Stimulated activated CD8-positive, alpha-beta memory T cell treated with anti-CD3 and anti-CD28 coated beads, Interleukin-4, amount 100 ng/mL, for 4 hours (primary cell): ENCODE measurements at places on chromosomes 12 and 14.

DNA sequence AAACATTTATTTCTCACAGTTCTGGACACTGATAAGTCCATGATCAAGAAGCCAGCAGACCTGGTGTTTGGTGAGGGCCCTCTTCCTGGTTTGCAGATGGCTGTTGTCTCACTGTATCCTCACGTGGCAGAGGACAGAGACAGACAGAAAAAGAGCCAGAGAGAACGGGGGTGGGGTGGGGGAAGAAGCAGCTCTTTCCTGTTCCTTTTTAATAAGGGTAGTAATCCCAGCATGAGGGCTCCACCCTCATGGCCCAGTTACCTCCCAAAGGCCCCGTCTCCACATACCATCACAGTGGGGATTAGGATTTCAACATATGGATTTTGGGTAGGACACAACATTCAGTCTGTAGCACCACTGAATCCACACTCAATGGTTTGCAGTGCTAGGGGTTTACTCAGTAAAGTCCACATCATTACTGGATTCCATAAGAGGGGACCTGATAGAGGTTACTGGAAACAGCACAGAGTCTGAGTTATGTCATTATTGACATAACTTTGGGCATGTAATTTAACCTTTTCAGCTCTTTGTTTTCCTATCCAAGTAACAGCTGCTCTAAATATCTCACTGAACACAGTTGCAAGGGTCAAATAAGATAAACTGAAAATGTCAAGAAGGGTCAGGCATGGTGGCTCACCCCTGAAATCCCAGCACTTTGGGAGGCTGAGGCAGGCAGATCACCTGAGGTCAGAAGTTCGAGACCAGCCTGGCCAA lies 53.2 kb downstream of the RPAP3 start:
- DNase-seq, result no peak

GRCh38 chr14:58864751-58865513 lies 227.2 kb downstream of the DACT1 start:
- DNase-seq, result no peak

GRCh38 chr12:32568228-32568627 lies 110.9 kb upstream of the DNM1L start:
- DNase-seq, result no peak

GRCh38 chr12:30753233-30753632 lies 1.5 kb downstream of the CAPRIN2 start:
- DNase-seq, result no peak

DNA sequence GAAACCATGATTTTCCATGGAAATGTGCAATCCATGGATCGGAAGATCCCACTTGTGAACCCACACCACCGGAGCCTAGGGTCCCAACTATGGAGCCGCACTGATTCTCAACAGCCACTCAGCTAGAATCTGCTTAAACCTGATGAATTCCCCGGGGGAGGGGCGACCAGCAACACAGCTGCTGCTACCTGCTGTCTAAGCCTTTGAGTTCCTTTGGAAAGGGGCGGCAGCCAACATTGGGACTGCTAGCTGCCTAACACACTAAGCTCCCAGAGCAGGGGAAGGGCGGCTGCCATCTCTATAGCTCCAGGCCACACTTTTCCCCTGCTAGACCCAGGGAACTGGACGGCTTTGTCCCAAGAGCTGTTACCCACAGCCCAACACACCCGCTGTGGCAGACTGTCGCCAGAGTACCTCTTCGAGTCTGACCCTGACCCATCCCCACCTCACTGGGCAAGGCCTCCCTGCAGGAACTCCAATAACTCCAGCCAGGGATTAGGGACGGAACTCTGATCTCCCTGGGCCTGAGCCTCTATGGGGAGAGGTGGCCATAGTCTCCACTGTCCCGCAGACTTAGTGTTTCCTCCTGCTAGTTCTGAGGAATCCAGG lies 205.8 kb upstream of the SLC16A7 start:
- no peak for DNase-seq
